ENCODE measurements at places on chromosomes 4 and X.

GRCh38 chr4:34181311-34181841 is 2062.9 kb downstream of the ARAP2 start:
- DNase-seq = no peak

DNA sequence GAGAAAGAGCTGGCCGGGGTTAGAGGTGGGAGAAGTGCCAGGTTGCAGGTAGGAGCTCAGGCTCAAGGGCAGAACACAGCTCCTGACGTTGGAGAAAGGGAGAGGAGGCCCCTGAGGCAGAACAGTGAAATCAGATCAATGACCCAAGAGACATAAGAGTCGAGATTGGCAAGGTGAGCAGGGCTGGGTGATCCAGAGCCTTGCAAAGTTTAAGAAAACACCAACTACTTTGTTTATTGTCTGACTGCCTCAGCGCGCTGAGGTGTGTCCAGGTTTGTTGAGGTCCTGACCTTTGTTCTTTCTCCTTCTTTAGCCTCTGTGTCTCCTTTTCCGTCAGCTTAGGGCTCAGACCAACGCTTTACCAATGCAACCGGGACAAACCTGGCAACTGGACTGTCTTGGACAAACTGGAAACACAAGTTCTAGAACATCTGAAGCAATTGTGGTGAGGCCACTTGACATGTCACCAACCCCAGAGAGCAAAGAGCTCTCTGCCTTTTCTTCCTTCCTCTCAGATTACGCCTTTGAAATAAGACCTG is 28.3 kb downstream of the CHRNA9 start:
- DNase-seq = no peak

DNA sequence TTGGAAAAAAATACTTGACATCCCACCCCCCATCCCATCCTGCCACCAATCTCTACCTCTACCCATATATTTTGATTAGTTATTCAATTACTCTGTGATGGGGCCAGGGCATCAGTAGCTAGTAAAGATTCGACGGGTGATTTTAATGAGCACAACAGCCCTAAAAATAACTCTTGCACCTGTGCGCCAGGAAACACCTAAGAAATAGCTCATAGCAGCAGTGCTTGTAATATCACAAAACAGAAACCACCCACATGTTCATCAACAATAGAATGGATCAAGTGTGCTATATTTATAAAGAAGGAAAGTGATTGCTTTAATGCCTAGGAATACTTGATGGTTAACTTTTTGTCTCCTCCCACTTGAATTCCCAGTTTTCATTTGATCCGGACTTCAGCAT is 225.6 kb upstream of the LCORL start:
- DNase-seq = no peak

DNA sequence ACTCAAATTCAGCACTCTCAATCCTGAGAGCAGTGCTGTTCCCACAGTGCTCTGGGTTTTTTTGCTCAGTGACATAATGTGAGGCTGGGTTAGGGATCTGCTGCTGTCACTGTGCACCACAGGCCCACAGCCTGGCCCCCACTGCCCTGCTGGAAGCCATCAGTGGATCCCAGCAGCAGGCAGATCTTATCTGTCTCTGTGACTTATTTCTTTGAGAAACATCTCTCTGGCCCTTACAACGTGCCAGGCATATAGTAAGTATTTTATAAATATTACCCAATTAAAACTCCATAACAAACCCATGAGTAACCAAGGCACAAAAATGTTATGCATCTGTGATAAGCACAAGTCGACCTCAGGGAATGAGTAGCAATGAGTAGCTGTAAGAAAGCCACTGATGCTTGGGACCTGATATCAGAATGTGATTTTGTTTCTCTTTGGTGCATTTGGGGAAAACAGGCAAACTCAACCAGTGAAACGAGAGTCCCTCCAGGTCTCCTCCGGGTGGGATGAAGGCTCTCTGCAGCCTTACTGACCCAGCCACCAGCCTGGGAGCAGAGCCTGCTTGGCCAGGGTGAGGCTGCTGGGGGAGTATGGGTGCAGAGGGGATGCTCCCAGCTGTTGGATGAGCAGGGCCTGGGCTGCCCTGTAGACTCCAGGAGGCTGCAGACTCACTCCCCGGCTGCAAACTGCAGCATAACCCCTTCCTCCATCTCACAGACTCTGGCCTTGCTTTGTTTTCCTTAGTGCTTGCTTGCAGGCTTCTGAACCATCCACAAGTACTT is 172.7 kb upstream of the LNX1 start:
- no peak for DNase-seq

DNA sequence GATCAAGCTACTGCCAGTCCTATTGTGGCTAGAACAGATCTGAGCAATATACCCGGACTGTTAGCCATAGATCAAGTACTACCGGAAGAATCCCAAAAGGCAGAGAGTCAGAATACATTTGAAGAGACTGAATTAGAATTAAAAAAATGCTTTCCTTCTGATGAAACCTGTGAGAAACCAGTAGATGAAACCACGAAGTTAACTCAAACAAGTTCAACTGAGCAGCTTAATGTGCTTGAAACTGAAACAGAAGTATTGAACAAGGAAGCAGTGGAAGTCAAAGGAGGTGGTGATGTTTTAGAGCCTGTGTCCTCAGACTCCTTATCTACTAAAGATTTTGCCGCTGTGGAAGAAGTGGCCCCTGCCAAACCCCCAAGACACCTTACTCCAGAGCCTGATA is 46.8 kb downstream of the WDR44 start:
- no peak for DNase-seq

DNA sequence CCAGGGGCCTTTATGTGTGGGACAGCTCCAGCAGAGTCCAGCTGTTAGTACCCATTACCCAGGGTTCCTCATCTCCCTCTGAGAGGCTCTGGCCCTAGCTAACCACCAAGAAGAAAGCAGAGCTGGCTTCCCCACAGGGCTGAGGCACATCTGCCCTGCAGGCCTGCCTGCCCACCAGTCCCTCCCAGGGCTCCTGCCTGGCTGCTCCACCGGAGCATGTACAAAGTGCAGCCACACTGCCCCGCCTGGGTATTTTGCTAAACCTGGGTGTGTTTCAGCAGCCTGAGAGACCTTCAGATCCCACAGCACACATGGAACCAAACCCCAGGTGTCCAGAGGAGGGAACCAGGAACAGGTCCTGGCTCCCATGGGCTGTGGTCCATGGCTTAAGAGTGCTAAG is 500.4 kb upstream of the KLHL4 start:
- DNase-seq = no peak

- DNase-seq = no peak
Observed at GRCh38 chr4:127211650-127212560, 420.9 kb upstream of the INTU start.

- no peak for DNase-seq
Observed at GRCh38 chr4:1772853-1773538, 20.1 kb upstream of the FGFR3 start.

Data from brain pericyte (primary cell).